ENCODE measurements at places on chromosomes 6 and 20. TPM values are rescaled to one million over a fixed set of nuclear protein-coding genes. Genes with fewer than 3 reads are reported as not detected.

Gene CPNE5
- total RNA-seq: 1.6 TPM

Gene KIAA0408
- 3.4 TPM for total RNA-seq

Gene OOEP
- not detected for total RNA-seq

Gene GZF1
- total RNA-seq: 10.9 TPM

Gene SLC16A10
- total RNA-seq: 3.4 TPM

Gene HSD17B8
- total RNA-seq: 15.4 TPM

Gene SLPI
- total RNA-seq: not detected

Gene TMEM200A
- 3.6 TPM for total RNA-seq

Gene C20orf141
- not detected for total RNA-seq

Gene PXDC1
- not detected for total RNA-seq

Gene SLC22A1
- total RNA-seq: 0.60 TPM

Gene HLA-C
- total RNA-seq: 1,197 TPM

Gene SLC32A1
- total RNA-seq: not detected

Gene CSTF1
- total RNA-seq: 52.4 TPM

Gene RSPO4
- total RNA-seq: not detected

Gene SPATS1
- total RNA-seq: not detected

Gene ABHD16B
- total RNA-seq: 0.13 TPM

Gene OR2J3
- total RNA-seq: not detected

Gene LY6G5C
- total RNA-seq: 2.2 TPM

Gene VIP
- total RNA-seq: not detected

Gene DEF6
- 219 TPM for total RNA-seq

Gene PABPC1L
- total RNA-seq: 65.1 TPM

Gene MAFB
- 0.12 TPM for total RNA-seq

Gene CALHM5
- not detected for total RNA-seq

Gene MTG2
- total RNA-seq: 25.1 TPM

Gene ZNF334
- 0.46 TPM for total RNA-seq

Data from activated naive CD4-positive, alpha-beta T cell treated with anti-CD3 and anti-CD28 coated beads, Interleukin-2, amount 10 ng/mL, durations not matched to agents 5 hours and 36 hours (primary cell).